ENCODE measurements at places on chromosomes 2 and 18.
A peak's percentile ranks its signal among the peaks of the same experiment; 100 is the strongest.

GRCh38 chr2:203744091-203744490 is 37.7 kb downstream of the CD28 start:
- no peak for DNase-seq

DNA sequence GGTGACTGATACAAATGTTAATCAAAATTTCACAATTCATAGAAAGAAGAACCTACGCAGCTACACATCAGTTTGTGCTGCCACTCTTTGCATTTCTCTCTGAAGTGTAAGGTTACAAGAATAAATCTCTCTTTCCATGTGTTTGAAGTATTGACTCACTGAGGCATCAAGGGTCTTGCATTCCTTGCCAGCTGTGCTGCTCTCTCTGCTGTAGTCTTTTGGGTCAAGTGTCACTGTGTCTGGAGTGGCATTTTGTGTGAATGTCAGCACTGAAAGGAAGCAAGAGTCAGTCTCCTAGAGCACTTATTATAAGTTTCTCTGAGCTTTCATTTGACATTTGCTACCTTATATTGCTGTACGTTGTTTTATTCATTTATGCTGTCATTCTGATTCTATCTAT is 1696.1 kb upstream of the LRRTM1 start:
- no peak for DNase-seq

GRCh38 chr2:232438951-232439757 is 16.8 kb upstream of the ALPI start:
- DNase-seq: no peak

DNA sequence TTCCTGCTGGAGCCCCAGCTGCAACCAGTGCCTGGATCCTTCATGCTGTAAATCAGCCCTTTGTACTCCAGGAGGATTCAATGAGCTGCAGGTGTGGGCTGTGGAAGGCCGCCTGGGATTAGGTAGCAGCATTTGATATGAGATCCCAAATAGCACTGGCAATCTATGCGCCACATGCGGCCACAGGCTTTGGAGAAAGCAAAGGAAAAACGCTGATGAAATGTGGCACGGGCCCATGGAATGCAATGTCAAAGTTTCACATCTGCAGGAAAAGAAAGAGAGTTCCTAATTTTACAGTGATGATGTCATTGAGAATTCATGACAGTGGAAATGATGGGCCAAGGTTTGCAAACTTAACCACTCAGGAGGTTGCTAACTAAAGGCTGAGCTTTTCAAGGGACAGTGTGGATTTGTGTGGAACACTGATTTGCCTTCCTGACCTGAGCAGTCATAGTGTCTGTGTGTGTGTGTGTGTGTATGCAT is 216.4 kb upstream of the OSR1 start:
- DNase-seq: no peak

- no peak for DNase-seq
Observed at GRCh38 chr2:196459539-196459938, 180.0 kb upstream of the CCDC150 start.

GRCh38 chr2:17813742-17814473 is 2.4 kb upstream of the MSGN1 start:
- DNase-seq: no peak

DNA sequence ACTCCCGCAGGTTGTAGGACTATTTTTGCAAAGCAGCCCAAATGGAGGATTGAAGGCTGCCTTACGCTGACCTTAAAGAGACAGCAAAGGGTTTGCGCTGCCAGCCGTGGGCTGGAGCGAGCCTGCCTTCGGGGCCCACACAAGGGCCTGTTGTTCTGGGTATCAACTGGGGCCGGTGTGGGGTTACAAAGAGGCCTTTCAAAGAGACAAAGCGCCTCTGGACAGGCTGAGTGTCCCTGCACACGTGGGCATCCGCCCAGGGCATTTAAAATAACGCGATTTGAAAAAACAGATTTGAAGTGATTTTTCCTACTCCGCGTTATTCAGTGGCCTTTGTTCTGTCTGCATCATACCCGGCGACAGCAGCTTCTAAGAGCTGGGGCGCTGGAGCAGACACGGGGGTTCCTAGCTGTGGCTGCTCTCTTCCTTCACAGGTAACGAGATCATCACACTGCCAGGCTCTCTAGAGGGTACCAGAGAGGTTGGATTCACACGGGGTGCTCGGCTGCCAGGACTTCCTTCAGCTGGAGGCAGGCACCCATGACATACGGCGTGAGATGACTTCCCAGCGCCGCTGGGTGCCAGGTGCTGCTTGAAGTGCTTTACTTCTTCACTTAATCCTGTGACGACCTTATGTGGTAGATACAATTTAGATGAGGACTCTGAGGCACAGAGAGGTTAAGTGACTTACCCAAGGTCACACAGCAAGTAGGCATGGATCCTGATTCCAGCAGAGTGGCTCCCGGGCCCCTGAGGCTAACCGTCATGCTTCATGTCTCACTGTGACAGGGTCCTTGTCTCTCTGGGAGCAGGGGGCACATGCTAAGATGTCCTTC is 32.2 kb downstream of the MAL start:
- no peak for DNase-seq

DNA sequence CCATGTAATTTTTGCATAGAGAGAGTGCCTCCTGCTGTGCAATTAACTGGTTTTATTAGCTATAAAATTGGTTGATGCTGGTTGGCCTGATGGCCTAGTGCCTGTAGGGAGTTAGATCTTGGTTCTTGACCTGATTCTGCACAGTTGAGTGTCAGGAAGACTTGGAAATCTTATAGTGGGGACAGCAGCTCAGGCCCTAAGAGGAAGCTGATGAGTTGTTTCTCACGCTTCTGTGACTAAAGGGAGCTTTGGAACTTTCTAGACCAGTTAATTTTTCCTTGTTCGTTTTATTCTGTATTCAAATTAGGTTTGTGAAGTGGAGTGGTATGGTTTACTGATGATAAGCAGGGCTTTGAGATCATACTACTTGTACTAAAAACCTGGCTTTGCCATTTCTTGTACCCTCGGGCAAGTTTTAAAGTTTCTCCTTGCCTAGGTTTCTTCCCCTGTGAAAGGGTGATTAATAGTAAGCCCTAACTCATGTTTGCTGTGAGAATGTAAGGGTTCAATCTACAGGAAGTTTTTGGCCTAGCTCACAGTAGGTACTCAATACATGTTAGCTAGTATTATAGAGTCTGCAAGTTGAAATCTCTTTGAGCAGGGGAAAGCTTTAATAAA is 82.1 kb downstream of the MAP3K20 start:
- no peak for DNase-seq

- no peak for DNase-seq
Observed at GRCh38 chr2:220674033-220674432, 898.1 kb downstream of the EPHA4 start.

DNA sequence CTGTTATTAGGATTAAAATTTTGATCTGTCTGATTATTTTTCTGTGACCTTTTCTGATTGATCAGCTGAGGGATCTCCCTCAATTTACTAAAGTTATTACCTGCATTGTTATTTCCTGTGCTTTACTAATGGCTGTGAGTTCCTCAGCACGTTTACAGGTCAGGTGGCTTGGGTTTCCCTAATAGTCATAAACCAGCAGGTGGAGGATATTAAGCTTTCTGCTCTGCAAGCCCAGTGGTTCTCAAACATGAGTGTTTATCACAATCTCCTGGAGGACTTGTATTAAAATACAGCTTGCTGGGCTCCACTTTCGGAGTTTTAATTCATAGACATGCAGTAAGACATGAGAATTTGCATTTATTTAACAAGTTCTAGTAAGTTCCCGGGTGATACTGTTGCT is 22.4 kb upstream of the UGP2 start:
- DNase-seq: no peak

- no peak for DNase-seq
Observed at GRCh38 chr2:226652369-226652768, 147.3 kb downstream of the IRS1 start.

DNA sequence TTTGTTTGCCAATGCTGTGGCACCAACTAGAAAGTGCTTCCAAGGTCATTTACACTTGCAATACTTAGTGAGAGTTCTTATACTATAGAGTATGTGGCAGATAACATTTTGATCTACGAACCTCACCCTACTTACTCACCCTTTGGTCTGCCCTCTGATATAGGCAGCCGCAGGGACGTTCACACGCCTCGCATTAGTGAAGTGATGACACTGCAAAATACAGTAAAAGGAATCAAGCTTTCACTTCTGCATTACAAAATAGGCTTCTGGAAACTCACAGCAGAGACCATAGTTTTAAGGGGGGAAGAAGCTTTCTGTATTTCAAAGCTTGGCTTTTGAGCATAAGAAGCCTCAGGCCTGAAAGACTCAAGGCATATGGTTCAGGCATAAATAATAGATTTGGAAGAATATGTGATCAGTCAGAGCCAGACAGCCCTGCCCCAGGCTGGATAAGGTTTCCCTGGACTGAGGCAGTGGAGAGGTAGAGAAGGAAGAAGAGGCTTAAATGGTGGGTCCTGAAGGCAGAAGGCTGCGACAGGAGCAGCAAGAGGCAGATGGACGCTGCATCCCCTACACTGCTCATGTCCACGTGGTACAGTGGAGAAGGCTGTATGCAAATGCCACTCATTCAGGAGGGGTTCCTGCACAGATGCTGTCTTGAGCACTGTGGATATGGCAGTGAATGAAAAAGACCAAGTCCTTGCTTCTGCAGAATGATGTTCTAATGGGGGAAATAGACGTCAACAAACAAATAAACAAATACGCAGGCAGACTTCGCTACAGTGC is 63.1 kb downstream of the FECH start:
- DNase-seq: no peak

DNA sequence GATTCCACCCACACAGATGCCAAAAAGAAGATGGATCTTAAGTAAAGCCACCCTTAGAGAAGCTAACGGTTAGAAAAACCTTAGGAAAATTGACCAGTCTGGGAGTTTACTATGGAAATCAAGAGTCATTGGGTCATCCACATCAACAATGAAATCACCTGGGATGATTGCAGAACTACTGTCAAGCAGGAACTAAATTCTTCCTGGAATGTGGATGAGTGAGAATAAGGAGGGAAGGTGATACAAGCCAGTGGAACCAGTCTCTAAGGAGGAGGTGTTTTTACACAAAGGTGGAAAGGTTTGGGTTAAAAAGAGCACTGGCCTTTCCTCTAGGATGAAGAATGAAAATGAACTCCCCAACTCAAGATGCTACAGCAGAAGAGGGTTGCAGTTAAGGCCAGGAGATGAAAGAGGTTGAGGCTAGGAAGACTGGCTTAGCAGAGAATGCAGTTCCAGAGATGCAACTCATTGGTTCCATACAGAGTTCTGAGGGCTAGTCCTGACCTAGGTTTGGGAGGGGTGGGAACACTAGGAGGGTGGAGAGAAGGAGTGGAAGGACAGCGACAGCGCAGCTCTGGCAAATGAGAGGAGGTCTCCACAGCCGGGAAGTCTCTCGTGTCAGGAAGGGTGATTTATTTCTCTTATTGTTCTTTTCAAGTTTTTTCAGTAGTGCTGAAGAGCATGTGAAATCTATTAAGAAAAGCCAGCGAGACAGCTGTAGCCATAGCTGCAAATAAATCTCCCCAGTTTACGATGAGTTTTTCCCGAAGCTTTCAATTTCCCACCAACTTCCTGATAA is 27.7 kb upstream of the KDM3A start:
- DNase-seq: no peak

GRCh38 chr18:10559553-10560451 is 34.0 kb downstream of the NAPG start:
- DNase-seq: no peak

- DNase-seq: no peak
Observed at GRCh38 chr2:626491-627339, 50.5 kb downstream of the TMEM18 start.

DNA sequence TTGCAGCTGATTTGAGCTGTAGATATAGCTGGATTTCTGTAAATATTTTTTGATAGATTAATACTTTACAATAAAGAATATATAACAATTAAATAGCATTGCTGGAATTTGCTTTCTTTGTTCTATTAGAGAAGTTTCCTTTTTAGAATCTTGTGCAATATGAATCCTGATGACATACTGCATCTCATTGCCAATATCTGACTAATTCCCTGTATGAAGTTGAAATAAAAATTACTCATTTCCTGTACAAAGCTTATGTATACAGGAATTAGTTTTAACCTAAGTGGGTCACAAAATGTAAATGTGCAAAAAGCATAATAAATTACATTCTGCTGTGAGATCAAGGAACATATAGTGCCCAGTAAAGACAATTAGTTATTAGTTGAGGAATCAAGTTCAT is 72.8 kb upstream of the TMEFF2 start:
- no peak for DNase-seq

GRCh38 chr2:148674063-148675020 is 29.8 kb downstream of the EPC2 start:
- peak; percentile 63 for DNase-seq

DNA sequence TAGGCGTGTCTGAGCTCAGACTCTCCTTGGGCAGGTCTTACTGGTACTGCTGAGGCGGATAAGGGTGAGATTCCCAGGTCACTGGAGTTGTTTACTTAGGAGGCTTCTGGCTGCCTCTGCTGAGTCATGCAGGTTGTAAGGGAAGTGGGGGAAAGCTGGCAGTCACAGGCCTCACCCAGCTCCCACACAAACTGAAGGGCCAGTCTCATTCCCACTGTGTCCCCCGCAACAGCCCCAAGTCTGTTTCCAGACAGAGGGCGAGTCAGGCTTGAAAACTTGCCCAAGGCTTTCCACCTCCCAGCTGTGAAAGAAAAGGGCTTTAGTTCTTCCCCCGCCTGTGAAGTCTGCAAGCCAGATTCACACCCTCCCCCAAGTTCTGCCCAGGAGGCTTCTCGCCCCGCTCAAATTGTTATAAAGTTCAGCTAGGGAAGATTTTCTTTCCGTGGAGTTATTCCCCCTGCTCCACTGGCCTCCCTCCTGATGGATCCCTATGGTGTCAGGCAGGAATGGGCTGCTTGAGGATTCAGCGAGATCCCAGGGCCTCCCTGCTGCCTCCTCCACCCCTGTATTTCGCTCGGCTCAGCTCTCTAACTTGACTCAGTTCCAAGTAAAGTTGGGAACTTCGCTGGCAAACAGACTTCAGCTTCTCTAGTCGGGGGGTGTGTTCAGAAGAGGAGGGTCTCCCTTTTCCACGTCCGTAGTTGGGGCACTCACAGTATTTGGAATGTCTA is 248.6 kb downstream of the NR4A2 start:
- DNase-seq: no peak

GRCh38 chr2:230124757-230125431 is 56.2 kb upstream of the SLC16A14 start:
- DNase-seq: no peak

- DNase-seq: no peak
Observed at GRCh38 chr2:216055680-216056079, 25.9 kb downstream of the PECR start.

- no peak for DNase-seq
Observed at GRCh38 chr2:219176818-219177551, at the start of gene CNPPD1. Gene CNPPD1, minus strand, starts transcription at chr2:219176925. Its CDS starts 97 bp downstream, at chr2:219176828.

DNA sequence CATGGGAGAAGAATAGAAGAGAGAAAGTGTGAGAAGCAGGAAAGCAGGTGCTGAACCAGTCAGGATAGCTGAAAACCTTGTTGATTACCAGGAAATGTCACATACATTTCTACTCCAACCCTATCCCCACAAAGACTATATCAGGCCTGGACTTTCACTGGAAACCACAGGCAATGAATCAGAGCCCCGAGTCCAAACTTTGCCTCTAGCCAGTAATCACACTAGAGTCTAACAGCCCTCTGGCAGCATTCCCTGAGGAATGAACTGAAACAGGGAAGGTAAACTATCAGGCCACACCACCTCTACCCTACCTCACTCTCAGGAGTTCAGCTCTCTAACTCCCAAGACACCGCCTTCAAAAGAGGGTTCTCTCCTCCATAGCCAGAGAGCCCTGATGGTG is 18.7 kb upstream of the IHH start:
- DNase-seq: no peak

- no peak for DNase-seq
Observed at GRCh38 chr2:41966920-41967319, 80.9 kb upstream of the PKDCC start.

- DNase-seq: peak; percentile 57
Observed at GRCh38 chr2:219119422-219120043, 41.1 kb downstream of the NHEJ1 start.

Measured in iPS DF 6.9 (cell line).